D341Med (cell line): ENCODE measurements at places on chromosomes 6 and 20.

DNA sequence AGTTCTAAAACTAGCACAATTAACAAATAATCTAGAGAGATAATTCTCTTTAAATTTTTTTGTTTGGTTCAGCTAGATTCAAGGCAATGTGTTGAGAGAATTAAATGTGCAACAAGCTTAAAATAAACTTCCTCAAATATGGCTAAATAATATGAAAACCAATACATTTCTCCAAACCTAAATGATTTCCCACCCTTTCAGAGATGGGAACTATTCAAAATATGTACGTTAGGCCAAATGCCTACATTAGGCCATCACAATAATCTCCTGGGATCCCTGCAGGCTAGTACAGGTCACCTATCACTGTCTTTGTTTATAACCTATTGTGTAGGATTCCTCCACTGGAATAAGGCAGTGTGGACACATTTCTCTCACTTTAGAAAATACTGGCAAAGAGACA is 1.7 kb downstream of the FAXC start:
- DNase-seq = no peak

GRCh38 chr6:155177363-155177961 is 86.4 kb upstream of the CLDN20 start:
- no peak for DNase-seq

DNA sequence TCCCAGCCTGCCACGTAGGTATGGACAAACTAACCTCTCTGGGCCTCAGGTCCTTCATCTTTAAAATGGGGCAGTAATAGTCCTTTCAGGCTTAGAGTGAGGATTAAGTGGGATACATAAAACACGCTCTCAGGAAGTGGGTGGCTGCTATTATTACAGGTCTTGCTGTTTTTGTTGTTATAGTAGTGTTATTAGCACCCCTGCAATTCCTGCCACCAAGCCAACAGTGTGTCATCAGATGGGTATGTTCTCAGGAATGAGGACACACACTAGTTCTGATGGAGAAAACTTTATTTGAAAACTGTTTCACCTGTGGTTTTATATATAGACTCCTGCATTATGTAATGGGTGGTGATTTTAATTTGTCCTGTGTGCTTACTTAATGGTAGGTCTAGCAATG is 131.7 kb downstream of the LRRC1 start:
- DNase-seq = no peak

GRCh38 chr6:5034328-5034727 is 30.5 kb upstream of the RPP40 start:
- DNase-seq = no peak

DNA sequence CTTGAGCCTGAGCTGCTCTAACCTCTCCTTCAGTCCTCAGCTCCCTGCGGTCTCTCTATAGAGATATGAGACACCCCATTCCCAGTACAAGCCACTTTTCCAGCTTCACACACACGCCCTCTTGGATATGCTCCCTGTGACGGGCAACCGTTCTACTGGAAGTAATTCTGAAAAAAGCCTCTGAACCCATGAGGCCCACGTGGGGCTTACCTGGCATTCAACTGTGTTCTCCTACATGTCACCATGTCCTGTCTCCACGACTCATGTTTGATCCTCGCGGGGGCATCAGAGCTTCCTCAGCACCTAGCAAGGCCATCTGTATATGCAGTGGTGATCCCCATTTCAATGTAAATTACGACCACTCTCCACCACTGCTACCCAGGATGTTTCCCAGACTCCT is 69.2 kb upstream of the DUSP22 start:
- DNase-seq = no peak

DNA sequence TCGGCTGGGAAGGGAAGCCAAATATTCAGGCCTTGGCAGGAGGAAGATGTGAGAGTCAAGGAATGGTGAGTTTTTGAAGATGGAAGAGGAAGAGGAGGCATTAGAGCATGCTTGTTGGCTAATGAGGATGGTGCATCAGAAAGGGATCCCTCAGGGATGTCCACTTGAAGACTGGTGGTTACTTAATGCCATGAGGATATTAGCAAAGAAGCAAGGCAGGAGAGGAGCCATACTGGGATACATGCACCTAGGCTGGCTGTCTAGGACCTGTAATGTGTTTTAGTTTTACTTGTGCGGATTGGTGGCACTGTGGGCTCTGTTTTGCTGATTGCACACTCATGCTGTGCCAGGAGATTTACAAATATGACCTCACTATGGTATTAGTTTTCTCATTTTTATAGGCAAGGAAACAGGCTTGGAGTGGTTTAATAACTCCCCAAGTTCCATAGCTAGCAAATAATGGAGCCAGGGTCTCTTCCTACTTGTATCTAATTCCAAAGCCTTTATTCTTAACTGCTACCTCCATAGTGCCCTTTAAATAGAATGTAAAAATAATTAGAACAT is 37.8 kb downstream of the NCOA7 start:
- no peak for DNase-seq

GRCh38 chr6:39792540-39793450 is 619 bp downstream of the DAAM2 start:
- no peak for DNase-seq

DNA sequence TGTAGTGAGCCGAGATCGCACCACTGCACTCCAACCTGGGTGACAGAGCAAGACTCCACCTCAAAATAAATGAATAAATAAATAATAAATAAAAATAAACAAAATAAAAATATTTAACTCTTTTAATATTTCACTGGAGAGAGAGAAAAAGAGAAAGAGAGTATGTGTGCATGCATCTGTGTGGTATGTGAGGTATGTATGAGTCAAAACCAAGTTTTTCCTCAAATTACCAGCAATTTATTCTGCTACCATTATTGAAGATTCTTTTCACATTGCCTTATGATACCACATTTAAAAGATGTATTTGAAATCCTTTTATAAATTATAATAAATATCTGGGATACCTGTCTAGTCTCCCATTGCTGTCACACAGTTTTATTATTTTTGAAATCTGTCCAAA is 122.1 kb downstream of the CD164 start:
- no peak for DNase-seq

GRCh38 chr20:57374931-57375651 is 16.1 kb upstream of the RBM38 start:
- no peak for DNase-seq

DNA sequence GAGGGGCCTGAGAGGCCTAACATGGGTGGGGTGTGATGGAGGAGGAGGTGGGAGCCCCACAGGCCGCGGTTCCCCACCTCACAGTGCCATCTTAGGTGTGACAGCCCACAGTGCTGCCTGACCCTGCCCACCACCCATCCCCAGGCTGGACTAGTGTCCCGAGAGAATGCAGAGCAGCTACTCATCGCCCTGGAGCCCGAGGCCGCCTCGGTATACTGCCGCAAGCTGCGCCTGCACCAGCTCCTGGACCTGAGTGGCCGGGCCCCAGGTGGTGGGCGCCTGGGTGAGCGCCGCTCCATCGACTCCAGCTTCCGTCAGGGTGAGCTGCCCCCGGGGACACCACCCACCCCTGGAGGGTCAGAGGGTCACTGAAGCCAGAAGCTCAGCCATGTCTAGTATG is 15.6 kb downstream of the HSPA12B start:
- no peak for DNase-seq

GRCh38 chr6:127092466-127092865 is 26.0 kb upstream of the RSPO3 start:
- no peak for DNase-seq

DNA sequence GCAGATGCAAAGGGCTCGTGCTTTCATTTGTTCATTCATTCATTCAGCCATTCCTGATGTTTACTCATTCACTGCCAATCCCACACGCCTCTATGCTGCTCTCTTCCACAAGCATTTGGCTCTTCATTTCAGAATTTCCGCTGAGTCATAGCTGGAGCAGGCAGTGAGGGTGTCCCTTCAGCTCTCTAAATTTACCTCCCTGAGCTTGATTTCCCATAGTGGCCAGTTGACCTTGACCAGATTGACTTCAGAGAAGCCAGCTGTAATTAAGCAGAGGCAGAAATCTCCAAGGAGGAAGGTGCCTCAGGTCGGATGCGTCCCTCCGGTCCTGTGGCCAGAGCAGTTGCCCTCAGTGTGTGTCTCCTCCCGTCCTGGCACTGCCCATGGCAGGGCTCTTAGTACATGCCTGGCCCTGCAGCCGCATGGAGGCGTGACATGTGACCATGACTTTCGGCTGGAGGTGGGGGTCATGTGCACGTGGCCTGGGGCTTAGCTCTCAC is 267.2 kb upstream of the ECI2 start:
- DNase-seq = no peak

DNA sequence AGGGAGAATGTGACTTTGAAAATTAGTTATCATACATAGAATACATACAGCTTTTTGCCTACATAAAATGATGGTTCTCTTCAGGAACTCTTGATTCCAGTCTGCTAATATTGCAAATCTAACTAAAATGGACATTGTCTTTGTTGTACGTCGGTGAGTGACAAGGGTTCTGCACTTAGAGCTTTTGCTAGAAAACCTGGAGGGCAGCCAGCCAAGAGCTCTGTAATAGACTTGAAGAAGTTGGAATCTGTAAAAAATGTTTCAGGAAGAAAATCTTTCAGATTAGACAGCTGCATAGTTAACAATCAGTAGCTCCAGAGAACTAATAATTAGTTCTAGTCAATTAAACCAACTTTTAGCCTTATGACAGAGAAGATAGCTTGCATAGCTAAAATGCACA is 138.3 kb downstream of the FLRT3 start:
- DNase-seq = no peak

DNA sequence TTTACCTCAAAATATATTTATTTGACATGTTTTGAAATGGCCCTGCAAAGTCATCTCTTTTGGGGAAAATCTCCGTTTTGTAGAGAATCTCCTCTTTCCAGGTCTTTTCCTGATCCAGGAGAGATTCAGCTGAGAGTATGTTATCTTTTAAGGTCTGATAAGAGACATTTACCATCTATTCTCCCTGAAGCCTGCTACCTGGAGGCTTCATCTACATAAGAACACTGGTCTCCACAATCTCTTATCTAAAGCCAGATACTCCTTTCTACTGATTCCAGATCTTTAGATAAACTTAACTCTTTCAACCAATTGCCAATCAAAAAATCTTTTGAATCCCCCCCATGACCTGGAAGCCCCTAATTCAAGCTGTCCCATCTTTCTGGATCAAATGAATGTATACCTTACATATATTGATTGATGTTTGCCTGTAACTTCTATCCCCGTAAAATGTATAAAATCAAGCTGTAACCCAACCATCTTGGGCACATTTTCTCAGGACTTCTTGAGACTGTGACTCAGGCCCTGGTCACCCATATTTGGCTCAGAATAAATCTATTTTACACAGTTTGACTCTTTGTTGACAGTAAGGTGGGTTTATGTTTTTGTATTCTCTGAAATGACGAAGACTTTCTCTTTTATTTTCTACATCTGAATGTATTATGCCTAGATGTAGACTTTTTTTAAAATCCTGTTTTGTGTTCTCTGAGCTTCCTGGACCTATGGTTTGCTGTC is 95.5 kb downstream of the ECT2L start:
- DNase-seq = no peak

GRCh38 chr6:95364016-95364604 is 213.2 kb upstream of the MANEA start:
- DNase-seq = peak; percentile 34

- DNase-seq = no peak
Observed at GRCh38 chr6:37979392-37980221, 160.1 kb downstream of the ZFAND3 start.

GRCh38 chr6:8556370-8557013 is 121.1 kb upstream of the SLC35B3 start:
- no peak for DNase-seq

DNA sequence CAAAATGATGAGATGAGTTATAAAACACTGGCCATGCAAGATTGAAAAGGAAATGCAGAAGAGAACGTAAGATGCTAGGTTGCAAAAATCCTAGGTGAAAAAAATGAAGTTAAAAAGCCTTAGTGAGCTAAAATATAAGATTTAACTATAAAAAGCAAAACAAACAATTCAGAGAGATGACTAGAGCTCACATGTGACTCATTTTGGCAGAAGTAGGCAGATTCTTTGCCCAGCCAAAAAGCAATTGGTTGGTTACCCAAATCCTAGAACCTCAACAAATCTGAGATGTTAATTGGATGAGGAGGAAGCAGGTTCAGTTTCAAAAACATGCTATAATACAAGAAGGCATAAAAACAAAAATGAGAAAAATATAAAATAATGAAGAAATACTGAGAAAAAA is 249.1 kb downstream of the OGFRL1 start:
- no peak for DNase-seq

- no peak for DNase-seq
Observed at GRCh38 chr20:623704-624103, 13.6 kb upstream of the TCF15 start.

DNA sequence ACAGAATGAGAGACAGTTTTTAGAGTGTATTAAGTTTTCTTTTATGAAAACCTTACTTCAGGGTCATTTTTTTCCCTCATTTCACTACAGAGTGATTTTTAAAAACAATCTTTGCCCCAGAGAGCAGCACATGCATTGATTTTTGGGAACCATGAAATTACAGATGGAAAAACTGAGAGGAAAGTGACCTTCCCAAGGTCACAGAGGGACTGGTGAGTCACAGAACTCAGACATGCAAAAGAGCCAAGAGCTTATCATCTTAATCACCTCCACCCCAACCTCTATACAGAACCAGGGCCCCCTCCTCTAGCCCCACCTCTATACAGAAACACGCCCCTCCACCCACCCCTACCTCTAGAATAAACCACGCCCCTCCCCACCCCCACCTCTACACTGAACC is 10.7 kb downstream of the PXMP4 start:
- no peak for DNase-seq

GRCh38 chr6:65116326-65116725 is 590.7 kb downstream of the EYS start:
- no peak for DNase-seq

DNA sequence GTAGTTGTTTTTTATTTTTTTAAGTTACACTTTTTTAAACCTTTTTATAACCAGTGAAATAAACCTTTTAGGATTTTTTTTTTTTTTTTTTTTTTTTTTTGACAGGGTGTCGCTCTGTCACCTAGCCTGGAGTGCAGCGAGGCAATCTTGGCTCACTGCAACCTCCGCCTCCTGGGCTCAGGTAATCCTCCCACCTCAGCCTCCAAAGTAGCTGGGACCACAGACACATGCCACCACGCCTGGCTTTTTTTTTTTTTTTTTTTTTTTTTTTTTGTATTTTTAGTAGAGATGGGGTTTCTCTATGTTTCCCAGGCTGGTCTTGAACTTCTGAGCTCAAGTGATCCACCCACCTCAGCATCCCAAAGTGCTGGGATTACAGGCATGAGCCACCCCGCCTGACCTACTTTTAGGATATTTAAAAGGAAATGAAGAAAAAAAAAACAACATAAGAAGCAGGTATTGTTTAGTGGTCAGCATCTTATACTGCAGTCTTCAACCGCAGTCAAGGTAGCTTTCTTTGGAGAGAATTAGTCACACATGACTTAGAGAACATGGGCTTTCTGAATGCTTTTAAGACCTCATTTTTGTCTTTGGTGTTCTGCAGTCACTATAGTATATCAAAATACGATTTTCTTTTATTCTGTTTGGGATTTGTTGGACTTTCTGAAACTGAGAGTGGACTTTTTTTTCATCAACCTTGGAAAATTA is 1.6 kb downstream of the POLR1H start:
- DNase-seq = no peak

DNA sequence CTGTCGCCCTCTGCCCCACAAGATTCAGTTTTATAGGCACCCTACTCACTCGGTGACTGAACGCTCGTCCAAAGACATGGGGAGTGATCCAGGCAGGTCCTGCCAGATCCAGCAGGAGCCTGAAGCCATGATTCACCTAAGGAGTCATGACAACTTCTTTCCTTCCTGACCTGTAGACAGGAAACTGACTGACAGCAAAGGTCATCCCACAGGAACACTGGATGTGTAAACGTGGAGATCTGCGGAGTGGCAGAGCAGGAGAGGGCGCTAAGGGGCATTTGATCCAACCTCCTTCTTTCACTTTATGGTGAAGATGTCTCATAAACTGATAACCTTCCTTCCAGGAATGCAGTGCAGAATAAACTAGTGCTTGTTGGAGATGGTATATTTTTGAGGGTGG is 192.2 kb downstream of the GJA10 start:
- no peak for DNase-seq
